ENCODE measurements at places on chromosomes 16 and 17.

- DNase-seq, result no peak
Measured at GRCh38 chr17:30113213-30113612, 3.4 kb upstream of the NSRP1 start.

GRCh38 chr17:65261682-65262636 lies 124.8 kb downstream of the RGS9 start:
- DNase-seq, result no peak

GRCh38 chr16:28212532-28212873 lies 738 bp upstream of the XPO6 start:
- no peak for DNase-seq

GRCh38 chr17:78414178-78415162 lies 36.0 kb downstream of the PGS1 start:
- DNase-seq, result peak; percentile 55

DNA sequence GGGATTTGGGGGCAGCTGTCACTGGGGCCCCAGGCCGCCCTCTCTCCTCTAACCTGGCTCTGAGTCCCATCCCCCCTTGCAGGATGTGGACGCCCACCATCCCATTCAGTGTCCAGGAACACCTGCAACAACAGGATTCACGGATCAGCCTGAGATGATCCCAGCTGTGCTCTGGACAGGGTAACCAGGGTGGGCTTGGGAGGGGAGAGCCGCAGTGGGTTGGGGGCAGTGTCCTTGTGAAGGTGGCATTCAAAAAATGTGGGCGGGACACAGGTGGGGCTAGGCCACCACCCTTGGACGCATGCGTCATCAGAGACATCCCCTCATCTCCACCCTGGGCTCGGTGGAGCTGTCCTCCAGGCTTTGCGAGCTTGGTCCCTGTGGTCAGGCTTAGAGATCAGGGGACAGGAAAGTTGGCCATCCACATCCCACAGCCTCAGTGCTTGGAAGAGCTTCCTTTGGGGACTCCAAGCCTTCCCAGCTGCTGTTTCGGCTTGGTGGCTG lies 19.1 kb downstream of the DEXI start:
- no peak for DNase-seq

DNA sequence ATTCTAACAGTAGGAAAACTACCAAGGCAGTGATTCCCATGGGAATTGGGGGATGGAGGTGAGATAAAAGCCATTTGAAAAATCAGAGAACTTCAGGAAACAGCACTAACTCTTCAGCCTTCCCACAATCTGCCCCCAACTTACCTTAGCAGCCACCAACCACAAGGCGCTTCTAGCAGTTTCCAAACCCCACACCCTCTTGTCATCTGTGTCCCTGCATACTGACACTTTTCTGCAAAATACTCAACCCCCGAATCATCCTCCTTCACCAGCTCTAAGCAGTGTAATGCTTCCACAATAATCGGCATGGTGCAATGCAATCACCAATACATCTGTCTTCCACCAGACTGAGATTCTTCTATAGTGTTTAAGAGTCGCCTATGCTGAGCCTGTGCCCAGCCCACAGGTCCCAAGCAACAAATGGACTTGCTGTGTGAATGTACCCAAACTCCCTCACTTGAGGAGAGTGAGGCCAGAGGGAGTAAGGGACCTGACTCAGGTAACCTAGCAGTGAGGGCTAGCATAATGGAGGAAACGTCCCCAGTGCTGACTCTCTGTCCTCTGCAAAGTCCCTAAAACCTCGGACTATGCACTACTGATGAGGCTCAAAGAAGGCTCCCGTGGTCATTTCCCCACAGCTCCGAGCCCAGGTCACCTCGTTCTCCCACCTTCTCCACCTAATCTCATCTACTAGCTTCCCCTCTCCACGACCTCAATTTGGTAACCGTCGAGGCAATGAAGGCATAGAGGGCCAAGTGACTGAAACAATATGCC lies 943 bp downstream of the DYNC1LI2 start:
- DNase-seq, result no peak

GRCh38 chr16:65154321-65154720 lies 32.5 kb upstream of the CDH11 start:
- DNase-seq, result no peak

- DNase-seq, result no peak
Measured at GRCh38 chr16:17283016-17283415, 187.7 kb downstream of the XYLT1 start.

GRCh38 chr17:27343294-27343693 lies 49.4 kb downstream of the WSB1 start:
- no peak for DNase-seq

DNA sequence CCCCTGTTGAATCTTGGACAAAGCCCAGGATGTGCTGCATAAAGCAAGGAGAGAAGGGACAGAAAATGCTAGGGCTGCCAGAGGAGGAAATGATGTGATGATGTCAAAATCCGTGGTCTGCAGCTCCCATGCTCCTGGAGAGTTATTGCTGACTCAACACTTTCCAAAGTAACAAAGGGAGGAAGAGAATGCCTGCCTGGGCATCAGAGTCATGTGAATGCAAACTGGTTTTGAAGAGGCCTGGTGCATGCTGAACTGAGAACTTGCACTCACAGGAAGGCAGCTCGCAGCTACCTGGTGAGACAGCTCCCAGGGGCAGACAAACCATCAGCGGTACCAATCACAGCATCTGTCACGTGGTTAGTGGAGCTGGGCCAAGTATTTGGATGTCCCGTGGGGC lies 2.8 kb downstream of the MARVELD3 start:
- DNase-seq, result no peak

DNA sequence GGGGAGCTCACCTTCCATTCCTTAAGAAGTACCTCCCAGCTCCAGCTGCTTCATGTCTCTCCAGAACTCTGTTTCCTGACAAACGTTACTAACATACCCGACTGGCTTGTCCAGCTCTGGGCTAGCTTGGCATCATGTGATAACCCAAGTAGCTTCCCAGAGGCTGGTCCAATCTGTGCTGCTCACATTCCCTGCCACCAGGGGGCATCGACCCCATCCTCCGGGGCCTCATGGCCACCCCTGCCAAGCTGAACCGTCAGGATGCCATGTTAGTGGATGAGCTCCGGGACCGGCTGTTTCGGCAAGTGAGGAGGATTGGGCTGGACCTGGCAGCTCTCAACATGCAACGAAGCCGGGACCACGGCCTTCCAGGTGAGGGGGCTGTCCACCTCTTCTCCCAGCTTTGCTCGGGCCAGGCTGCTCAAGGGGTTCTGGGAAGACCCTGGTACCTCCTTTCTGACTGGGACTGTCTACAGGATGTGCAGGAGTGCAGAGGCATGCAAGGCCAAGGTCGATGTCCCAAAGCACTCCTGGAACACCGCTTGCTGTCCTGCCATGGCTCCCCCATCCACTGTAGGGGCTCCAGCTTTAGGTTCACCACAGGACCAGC lies 7.6 kb downstream of the EPX start:
- peak; percentile 55 for DNase-seq

DNA sequence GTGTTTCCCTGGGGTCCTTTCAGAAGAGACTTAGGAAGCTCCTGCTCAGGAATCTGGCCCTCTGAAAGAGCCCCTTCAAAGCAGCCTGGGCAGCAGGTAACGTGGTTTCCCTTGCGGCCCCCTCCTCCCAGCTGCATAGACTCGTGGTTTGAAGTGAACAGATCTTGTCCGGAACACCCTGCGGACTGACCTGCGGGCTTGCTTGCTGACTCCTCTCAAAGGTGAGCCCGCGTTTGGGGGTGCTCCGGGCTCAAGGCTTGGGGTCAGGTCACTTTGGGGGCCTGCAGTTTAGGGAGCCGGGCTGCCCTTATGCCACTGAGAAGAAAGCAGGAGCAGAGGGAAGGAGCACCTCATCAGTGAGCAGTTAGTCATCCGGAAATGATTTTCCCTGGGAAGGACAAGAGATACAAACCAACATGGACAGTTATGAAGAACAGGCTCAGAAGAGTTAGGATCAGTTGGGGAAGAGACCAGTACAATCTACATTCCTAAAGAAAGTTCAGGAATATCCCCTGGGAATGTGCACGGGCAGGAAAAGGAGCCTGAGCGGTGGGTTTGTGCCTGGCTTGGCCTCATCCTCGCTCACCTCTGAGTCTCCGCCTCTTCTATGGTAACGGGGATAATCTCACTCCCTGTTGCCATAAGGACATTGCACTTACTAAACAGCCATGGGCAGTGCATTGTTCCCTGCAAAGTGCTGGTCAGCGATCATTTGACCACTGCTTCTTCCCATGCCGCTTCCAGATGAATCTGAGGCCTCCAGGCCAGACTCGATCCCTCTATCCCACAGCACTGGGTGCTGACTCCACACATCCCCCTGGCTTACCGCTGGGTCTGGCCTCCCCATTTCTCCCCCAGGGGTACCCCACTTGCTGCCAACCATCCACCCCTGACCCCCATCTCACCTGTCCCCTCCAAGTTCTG lies 10.0 kb downstream of the LDHD start:
- DNase-seq, result no peak

- no peak for DNase-seq
Measured at GRCh38 chr17:59800530-59800942, 92.2 kb downstream of the TUBD1 start.

DNA sequence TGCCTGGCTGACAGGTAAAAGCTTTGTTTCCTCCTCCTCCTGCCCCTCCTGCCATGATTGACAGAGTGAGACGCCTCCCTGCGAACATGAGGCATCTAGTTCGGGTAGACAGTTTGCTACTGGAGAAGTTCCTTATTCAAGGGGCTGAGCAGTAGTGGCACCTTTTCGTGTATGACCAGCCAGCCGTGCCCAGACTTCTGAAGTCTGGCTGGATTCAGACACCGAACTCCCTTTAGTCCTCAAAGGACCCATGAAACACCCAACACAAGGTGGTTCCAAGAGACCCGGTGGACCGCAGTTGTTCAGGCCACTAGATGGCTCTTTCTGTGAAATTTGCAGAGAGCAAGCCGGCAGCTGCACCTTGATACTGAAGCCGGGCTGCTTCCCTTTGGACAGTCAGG lies 192.8 kb downstream of the XYLT1 start:
- no peak for DNase-seq

DNA sequence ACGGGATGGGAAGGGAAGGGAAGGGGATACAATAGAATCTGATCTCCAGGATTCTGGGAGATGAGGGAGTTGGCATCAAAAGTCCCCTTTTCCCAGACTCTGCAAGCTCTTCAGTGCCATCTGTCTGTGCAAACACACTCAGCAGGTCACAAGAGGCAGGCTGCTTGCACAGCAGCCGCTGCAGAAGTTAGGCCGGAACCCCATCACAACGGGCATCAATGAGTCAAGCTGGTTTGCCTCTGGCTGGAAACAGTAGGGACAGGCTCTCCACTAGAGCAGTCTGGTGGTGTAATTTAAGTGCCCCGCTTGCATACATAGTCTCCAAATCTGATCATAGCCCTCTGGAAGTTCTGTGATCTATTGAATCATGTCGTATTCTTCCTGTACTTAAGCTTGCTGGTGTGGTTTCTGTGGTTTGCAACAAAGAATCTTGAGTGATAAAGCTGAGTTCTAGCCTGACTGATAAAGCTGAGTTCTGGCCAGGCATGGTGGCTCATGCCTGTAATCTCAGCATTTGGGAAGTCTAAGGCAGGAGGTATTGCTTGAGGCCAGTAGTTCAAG lies 33.7 kb upstream of the KDM8 start:
- peak; percentile 72 for DNase-seq

GRCh38 chr17:57328109-57328882 lies 72.0 kb downstream of the MSI2 start:
- no peak for DNase-seq

GRCh38 chr17:15346066-15346595 lies 4.7 kb upstream of the TEKT3 start:
- DNase-seq, result no peak

DNA sequence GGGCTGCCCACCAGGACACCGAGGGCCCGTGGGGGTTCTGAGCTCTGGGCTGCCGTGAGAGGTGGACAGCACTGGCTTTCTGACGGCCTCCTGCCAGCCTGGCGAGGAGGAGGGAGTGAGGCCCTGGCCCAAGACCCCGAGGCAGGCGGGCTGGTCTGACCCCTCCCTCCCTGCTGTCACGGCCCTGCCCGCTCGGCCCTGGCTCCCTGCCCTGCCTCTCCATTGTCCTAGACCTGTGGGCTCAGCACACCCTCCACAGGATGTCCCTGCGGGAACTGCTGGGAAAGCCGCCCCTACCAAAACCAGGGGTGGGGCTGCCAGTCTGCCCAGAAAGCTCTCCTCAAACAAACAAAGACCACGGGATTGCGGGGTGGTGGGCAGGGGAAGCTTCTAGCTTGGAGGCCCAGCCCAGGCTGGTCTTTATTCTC lies 20.7 kb downstream of the SPNS2 start:
- DNase-seq, result no peak

- no peak for DNase-seq
Measured at GRCh38 chr16:89581045-89581695, 5.6 kb downstream of the CPNE7 start.

GRCh38 chr17:72407336-72407909 lies 286.6 kb downstream of the SOX9 start:
- DNase-seq, result no peak

- no peak for DNase-seq
Measured at GRCh38 chr16:58375386-58375785, 16.9 kb upstream of the GINS3 start.

Data from activated CD8-positive, alpha-beta memory T cell treated with anti-CD3 and anti-CD28 coated beads, Interleukin-2, amount 50 U/mL, for 4 hours (primary cell).